Right hindlimb (tissue), 1 donor: ENCODE measurements at places on chromosomes 12 and 14.

DNA sequence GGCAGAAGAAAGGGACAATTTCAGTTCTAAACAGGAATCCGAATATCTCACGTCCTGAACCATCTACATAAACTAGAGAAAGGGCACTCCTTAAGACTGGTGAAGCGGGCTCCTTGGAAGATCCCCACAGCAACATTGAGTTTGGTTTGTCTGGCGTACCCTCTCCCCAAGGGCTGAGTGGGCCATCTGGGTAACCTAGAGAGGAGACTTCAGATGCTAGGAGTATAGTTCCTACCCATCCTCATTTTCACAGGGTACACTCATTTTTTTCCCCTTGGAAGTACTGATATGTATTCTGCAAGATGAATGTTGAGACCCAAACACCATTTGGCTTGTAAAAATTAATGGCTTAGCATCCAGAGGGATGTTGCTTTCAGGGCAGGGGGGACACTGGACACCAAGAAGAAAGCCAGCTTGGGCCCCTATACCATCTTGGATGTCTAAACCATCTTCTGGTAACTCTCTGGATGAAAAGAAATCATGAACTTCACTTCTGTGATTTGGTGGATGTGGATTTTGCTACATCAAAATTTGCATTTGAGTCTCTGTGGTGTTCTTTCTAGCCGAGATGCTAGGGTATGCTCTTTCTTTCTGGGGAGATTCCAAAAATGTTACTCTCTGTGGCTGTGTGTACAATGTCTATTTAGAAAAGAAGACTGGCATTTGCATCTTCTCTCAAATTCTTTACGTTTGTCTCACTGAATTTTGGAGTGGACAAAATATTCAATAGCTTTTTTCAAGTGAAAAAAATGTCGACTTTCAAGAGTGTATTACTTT is 97.7 kb downstream of the ETV6 start:
- no peak for DNase-seq

DNA sequence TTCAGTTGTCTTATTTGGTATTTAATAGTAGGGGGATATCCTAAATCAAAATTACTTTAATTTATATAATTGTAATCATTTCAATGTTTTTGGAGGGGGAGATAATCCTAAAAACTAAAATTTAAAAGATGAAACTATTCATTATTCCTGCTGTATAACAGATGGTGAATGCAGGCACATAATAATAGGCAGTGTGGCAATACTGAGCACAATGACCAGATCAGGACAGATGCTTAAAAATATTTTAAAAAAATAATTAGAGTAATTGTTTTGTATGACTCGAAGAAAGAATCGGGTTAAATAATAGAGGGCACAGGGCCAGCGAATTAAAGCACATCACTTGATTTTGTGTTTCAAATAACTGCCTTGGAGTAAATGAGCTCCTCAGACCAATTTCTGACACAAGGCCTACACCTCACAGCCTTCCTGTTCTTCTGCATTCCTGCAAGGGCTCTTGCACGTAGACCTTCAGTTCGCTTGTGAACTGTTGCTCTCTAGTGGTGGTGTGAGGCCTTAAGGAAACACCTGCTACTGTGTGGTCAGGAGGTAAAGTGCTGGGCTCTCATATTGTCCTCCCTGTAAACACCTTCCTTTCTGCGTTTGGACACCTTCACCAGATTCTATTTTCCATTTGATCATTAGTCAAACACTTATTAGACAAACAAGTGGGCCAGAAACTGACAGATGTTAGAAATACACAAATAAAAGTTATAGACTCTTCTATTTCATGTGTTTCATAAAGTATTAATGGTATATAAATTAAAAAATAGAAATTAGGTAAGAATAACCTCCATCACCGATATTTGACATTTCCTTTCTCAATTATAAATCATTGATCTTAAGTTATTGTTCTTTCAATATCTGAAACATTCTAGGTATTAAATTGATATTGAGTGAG is 29.3 kb upstream of the KLRF1 start:
- peak; percentile 24 for DNase-seq

GRCh38 chr12:32824596-32824995 is 68.9 kb upstream of the YARS2 start:
- no peak for DNase-seq

GRCh38 chr12:54958048-54958658 is 26.4 kb downstream of the TESPA1 start:
- DNase-seq, result peak; percentile 67

- DNase-seq, result no peak
Measured at GRCh38 chr12:113065126-113066007, 8.8 kb downstream of the DTX1 start.

GRCh38 chr14:78491048-78491447 is 320.9 kb downstream of the NRXN3 start:
- no peak for DNase-seq
